ENCODE measurements at places on chromosomes 16 and 17.

DNA sequence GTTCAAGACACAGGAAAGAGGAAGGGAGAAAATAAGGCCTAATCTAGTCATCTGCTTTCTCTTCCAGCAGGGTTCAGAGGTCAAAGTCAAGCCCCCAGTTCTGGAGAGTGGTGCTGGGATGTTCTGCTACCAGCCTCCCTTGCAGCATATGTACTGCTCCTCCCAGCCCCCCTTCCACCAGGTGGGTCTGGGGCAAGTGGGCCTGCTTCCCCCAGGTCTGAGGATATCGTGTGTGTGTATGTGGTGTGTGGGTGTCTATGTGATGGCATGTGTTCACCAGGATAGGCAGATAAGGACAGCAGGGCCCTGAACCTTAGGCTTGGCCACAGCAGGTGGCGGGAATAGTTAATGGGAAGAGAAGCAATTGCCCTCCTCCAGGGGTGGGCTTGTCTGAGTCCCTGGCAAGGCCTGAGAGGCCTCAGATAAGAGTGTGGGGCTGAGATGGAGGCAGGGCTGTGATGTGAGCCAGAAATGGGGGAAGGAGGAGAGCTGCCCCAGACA lies 21.1 kb downstream of the FOXN1 start:
- DNase-seq, result no peak

DNA sequence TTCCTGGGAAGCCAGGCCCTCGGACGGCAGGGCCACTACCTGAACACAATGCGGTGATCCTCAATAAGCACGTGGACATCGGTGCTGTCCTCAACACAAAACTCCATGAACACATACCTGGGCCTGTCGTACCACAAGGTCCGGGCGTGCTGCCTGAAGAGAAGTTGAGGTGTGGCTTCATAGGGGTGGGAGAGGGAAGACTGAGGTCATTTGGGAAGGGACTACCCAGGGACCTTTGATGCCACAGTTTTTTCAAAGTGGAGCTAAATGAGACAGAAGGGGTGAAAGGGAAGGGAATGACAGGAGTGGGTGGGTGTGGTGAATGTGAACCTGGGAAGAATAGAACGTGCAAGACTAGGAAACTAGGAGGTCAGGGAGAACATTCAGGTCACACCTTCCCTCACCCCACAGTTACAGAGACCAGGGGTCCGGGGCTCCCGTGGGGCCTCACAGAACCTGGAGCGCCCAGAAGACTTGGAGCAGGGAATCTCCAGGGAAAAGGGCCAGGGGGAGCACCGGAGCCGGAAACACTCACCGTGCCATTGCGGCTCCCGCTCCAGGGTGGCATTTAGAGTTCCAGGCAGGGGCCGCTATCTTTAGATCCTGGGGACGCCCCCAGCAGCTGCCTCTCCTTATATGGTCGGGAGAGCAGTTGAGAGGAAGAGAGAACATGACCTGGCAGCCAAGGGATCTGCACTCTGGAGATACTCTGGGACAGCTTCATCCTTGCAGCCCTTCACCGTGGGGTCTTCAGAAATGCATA lies at the start of gene PTGES3L:
TSS of gene PTGES3L (minus strand) at position 570 of the 763 bp plus-strand sequence. CDS start at position 543, 27 bp downstream.
- peak; percentile 82 for DNase-seq

DNA sequence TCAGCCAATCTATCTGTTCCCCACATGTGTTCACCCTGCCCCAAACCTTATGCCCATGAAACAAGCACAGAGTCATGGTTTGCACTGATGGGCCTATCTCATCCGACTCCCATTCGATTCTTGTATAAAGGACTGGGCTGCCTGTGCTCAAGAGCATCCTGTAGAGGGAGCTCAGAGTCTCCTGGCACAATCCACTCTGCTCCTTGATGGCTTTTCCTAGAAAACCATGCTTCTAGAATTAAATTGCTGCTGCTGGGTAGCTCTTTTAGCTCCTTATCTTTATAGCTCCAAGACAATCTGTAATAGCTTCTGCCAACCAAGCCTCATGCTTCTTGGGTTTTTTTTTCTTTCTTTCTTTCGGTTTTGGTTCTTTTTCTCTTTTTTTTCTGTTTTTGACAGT lies 9.7 kb downstream of the ZNF19 start:
- no peak for DNase-seq

DNA sequence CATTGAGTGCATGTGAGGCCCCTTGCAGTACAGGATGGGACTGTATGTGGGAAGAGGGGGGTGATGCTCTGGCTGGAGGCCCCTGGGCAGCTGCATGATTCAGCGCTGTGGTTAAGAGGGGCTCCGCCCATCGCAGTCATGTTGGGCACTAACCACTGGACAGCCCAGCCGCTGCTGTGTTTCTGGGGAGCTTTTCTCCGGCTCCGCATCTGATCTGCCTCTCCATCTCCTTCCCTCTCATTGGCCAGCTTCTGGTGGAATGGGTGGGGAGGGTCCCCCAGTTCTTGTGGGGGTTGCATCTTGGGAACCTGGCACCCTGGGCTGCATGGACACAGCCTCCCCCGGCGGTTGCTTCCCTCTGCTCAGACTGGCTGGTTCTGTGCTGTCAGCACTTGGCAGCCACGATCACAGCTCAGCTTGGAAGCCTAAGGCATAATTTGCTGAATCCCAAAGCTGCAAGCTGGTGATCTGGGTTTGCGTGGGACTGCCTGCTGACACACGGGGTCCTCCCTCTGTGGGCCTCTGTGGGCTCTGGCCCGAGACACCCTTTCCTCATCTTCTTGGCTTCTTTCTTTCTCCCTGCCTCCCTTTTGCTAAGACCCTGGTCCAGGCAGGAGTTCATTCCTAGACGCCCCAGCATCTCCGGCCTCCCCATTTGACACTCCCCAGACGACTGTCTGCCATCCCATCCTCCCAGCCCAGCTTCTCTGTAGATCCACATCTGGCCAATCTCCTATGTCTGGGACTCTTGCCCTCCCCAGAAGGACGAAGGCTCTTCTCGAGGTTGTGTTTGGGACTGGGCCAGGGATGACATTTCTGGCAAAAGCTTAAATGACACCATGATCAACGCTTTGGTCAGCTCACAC lies 168.3 kb downstream of the SEC14L1 start:
- no peak for DNase-seq

GRCh38 chr17:71383091-71383490 lies 737.7 kb upstream of the SOX9 start:
- DNase-seq, result no peak

- no peak for DNase-seq
Observed at GRCh38 chr17:67459985-67460384, 82.9 kb downstream of the PITPNC1 start.

- DNase-seq, result no peak
Observed at GRCh38 chr17:7775051-7775450, 57.5 kb downstream of the DNAH2 start.

DNA sequence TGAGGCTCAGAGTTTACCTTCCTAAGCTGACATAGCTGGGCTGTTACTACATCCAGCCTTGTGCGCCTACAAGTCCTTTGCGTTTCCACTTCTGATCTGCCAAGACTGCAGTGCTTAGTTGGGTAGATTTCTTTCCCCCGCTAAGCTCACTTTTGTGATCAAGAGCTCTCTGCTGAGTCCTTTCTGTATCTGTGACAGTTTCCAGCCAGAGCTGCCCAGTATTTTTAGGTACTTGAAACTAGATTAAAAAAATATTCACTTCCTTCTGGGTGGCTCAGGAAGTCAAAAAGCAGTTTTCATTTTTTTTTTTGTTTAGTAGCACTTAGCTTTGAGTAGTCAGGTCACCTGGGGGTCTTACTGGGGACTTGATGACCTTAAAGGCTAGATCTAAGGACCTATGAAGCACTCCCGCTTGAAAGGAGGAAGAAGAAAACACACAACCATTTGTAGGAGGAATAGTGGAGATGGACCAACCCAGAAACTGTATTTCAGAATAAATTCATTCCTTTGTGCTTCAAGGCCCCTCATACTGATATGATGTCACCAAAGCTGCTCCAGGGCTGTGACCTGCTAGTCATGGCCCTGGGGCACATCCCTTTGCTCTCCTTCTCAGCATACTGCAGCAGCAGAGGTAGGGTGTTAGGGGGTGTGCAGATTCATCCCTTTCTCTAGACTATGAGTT lies 75.6 kb upstream of the HNF1B start:
- peak; percentile 44 for DNase-seq

DNA sequence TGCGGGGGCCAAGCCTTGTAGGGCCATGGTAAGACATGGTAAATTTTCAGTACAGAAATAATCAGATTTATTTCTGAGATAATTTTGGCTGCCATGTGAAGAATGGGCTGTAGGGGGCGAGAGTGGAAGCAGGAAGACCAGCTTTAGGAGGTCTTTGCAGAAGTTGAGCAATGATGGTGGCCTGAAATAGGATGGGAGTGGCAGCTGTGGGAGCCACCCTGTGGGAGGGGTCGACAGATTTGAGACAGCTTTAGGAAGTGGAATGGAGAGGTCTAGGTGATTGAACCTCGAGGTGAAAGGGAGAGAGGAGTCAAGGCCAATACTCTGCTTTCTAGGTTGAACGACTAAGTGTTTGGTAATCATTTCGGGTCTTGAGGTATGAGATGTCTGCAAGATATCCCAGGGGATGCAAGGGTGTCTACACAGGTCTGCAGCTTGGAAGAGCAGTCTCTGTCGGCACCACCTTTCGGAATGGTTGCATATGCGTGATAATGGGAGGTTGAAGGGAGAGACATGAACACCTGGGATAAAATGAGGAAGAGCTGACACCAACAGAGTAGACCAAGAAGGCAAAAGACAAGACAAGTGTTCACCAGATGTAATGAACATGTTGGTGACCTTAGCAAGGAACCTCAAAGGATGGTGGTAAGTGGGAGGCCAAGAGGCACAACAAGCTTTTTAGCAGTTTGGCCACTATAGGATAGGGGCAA lies 4.2 kb upstream of the ATXN7L3 start:
- DNase-seq, result peak; percentile 74

- DNase-seq, result peak; percentile 55
Observed at GRCh38 chr16:50246299-50247122, 19.8 kb upstream of the ADCY7 start.

GRCh38 chr16:17619261-17619660 lies 148.5 kb upstream of the XYLT1 start:
- DNase-seq, result no peak

Data from GM13977 (cell line).